ENCODE measurements at places on chromosomes 3 and 15.

DNA sequence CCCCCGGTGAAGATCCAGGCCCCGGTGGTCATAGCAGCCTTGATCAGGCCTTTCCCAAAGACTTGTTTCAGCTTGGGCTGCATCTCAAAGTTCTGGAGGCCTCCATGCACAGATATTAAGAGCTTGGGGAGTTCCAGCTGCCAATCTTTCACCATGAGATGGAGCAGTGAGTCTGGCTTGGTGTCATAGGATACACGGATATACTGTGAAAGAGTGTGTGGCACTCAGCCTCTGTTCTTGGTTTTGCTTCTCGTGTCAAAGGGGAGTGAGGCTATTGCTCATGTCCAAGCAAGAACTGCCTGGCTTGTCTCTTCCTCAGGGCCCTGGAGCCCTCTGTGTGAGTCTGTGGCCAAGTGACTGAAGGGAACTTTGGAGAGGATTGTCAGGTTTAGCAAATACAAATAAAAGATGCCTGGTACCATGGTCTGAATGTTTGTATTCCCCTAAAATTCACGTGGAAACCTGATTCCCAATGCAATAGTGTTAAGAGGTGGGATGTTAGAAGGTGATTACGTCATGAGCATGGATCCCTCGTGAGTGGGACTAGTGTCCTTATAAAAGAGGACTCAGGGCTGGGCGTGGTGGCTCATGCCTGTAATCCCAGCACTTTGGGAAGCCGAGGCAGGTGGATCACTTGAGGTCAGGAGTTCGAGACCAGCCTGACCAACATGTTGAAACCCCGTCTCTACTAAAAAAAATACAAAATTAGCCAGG lies 33.5 kb downstream of the TRPM1 start:
- DNase-seq, result no peak

DNA sequence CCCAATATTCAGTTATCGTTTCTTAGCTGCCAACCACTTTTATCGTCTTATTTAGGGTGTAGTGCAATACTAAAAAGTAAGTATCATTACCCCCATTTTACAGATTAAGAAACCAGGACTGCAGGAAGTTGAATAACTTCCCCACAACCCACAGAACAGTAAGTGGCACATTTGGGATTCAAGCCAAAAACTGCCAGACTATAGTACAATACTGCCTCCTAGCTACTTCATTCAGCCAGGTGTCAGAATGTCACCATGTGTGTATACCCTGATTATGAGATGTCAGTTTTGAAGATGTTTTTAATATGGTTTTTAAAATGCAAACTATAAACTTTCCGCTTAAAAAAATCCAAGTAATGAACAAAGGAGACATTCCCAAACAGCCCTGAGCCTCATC lies 74.2 kb upstream of the PROK2 start:
- DNase-seq, result no peak

- no peak for DNase-seq
Observed at GRCh38 chr15:40108061-40108854, 421 bp downstream of the BMF start.

GRCh38 chr3:44762690-44763089 lies 1.1 kb downstream of the KIF15 start:
- DNase-seq, result no peak

GRCh38 chr3:117743993-117744392 lies 1034.4 kb downstream of the TUSC7 start:
- DNase-seq, result no peak

DNA sequence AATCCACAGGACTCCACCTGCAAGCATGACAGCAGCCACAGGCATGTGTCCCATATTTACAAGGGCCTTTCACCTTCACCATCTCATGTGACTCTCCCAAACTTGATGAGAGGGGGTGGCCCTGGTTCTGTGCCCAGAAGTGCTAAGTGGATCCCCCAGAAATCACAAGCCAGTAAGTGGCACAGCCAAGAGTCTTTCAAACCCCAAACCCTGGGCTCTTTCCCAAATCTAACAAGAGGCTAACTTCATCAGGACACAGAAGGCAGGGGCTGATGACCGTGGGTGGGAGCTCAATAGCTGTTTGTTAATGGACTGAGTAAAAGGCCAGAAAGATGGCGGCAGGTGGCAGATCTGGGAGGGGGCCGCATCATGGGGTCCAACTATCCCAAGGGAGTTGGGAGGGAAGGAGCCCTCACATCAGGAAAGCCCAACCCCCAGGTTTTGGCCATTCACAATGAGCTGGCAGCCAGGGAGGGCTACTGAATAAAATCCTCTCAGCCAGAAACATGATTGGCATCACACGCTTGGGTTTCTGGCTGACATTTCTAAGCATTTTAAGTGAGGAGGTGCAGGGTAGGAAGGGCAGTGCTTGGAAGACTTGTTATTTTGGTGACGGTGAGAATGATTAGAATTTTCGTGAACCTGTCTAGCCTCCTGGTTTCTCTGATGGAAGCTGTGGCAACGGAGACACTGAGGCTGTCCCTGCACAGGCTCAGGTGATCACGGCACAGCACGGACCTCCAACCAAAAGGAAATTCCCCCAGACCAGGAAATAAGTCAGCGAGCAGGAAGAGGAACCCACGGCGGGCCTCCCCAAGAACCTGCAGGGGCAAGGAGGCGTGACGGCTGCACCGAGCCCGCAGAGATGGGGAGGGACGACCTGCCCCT lies 109.3 kb downstream of the OXNAD1 start:
- no peak for DNase-seq

DNA sequence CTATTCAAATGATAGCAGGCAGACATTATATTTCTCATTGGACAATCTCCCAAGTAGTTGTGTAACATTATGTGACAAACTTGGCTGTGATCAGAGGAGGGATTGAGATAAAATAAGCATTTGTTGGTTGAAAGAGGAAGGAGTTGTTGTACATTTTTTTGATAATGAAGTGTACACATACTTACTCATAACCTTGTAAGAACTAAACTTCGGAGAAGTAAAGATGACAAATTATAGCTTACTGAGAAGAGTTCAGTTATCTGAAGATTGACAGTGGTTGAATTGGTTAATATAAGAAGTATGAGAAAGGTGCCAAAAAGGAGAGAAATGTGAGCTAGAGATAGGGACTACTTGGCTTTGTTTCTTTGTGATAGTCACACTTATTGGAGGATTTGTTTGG lies 32.6 kb downstream of the STT3B start:
- no peak for DNase-seq

- DNase-seq, result no peak
Observed at GRCh38 chr3:197528190-197528589, 27.6 kb downstream of the BDH1 start.

- DNase-seq, result no peak
Observed at GRCh38 chr15:36210426-36210825, 369.0 kb upstream of the CDIN1 start.

DNA sequence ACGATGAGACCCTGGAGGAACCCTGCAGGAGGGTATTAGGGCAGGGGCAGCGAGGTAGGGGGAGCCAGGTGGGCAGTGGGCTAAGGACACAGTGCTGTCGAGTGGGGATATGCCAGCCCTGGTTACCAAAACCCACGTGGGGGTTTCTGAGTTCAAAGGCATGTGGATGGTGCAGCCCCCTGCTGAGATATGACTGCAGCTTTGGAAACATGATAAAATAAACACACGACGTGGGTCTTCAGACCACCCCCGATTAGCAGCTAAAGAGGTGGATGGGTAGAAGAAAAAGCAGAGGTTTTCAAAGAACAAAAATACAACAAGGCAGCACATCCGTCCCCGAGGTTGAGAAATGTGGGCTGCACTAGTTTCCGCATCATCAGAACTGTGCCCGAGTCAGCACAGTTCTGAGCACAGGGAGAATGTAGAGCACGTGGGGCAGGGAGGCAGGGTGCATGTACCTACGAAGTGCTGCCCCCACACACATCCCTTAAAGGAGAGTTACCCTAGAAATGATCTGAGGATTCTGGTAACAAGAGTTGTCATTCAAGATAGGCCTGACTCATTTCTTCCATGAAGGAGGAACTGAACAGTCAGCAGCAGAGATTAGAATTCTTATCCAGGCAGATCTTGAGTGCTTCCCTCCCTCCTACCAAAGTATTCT lies 121.3 kb downstream of the RPLP1 start:
- no peak for DNase-seq

GRCh38 chr3:11480663-11481298 lies 162.9 kb downstream of the VGLL4 start:
- no peak for DNase-seq

- DNase-seq, result peak; percentile 24
Observed at GRCh38 chr3:177358977-177359592, 161.8 kb upstream of the TBL1XR1 start.

GRCh38 chr3:168047190-168047795 lies 48.4 kb downstream of the GOLIM4 start:
- no peak for DNase-seq

DNA sequence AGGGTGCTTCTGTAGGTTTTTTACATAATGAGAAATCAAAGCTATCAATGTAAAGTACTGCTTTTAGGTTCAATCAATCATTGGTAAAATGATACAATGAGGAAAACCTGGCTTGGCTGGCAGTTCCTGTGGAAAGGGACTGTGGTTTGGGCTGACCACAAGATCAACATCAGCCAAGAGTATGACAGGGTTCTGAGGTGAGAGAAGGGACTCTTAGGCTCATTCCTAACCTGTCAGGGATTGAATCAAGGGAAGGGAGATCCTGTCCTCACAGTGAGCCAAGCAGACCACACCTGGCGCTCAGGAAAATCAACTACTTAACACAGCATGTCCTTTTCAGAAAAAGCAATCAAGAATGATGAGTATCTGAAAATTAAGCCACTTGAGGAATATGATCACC lies 111.1 kb downstream of the MAGI1 start:
- DNase-seq, result no peak

DNA sequence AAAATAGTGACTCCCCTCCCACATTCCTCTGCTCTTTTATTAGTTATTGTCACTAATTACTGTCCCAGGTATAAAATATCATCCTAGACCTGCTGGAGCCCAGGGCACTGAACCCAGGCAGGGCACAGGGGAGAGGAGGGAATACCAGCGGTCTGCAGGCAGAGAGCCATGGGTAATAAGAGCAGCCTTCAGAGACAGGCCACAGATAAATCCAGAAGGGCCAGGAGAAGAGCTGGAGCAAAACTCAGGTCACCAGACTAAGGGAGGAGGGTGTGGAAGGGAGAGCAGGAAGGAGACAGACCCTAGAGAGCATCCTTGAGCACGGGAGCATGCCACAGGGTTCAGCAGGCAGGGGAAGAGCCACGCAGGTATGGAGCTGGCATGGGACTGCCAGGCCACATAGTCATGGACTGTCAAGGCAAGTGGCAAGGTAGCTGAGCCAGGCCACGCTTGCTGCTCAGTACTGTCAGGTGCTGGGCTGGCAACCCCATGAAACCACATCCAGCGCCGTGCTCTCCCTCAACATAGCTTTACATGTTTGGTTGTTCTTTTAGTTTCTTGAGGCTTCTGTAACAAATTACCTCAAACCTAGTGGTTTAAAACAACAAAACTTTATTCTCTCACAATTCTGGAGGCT lies 15.6 kb upstream of the CAPN3 start:
- DNase-seq, result no peak

GRCh38 chr3:128215800-128216495 lies 62.7 kb downstream of the EEFSEC start:
- no peak for DNase-seq

- no peak for DNase-seq
Observed at GRCh38 chr3:77460326-77460725, 420.4 kb downstream of the ROBO2 start.

GRCh38 chr3:60809857-60810610 lies 441.2 kb downstream of the FHIT start:
- no peak for DNase-seq

DNA sequence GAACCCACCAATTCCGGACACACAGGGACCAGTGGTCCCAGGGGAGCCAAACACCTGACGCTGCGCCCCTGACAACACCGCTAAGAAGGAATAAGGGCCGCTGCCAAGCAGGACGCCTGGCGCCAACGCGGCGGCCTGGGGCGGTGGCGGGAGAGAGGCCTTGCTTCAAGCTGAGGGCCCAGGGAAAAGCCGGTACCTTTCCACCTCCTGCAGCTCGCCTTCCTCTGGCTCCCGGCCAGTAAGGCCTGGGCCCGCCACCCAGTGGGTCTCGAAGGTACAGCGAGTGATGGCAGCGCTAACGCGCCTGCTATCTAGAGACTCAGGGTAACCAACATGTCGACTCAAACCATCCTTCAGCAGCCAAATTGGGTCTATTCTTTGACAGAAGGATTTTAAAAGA lies 1074.1 kb downstream of the SI start:
- no peak for DNase-seq

DNA sequence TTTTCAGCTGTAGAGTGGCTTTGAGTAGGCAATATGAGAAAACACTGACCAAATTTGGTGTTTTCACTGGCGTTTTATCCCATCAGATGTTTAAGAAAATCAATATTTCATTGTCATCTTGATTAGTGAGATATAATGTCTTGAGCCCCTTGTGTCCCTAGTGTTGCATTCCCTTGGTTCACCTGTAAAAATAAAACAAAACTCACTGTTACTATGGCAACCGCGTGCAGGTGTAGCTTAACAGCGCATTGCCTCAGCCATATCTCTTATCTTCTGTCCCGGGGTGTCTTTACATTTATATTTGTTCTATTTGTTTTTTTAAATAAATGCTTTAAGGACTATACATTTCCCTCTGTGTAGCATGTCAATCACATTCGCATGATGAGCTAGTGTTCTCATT lies 551.6 kb downstream of the ZIC1 start:
- no peak for DNase-seq

GRCh38 chr3:23235264-23235663 lies 32.1 kb downstream of the UBE2E2 start:
- DNase-seq, result no peak

- no peak for DNase-seq
Observed at GRCh38 chr3:43190670-43191069, 84.8 kb upstream of the POMGNT2 start.

- no peak for DNase-seq
Observed at GRCh38 chr3:87733671-87734367, 325.0 kb downstream of the CGGBP1 start.

DNA sequence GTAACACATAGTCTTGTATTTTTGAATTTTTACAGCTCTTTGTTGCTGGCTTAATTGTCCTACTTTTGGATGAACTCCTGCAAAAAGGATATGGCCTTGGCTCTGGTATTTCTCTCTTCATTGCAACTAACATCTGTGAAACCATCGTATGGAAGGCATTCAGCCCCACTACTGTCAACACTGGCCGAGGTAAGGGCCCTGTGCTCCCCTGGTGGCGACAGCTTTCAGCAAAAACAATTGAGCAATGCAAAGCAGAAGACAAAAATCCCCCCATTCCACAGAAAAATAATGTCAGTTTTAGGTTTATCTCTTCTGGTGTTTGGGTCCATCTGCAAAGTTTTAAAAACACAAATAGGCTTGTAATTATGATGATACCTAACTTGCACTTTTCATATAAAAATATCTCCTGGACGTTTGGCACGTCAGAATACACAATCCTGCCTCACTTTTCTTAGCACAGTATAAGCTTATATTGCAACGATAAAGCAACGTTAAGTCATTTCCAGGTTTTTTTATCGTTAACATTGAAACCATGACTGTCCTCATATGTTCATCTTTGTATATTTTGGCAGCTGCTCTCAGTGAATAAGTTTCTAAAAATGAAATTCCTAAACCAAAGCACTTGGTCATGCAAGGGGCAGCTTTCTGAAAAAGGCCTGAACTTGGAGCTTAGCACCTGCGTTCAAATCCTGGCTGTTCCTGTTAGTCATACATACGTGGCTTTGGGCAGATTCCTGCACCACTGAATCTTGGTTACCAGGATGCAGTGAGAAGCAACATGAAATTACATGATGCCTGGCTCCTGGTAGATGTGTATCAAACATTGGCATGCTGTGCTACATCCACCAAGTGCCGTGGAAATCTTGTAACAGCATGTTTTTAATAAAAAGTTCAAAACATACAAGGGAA lies 8.5 kb downstream of the SEC61A1 start:
- no peak for DNase-seq

- DNase-seq, result no peak
Observed at GRCh38 chr15:55695432-55695831, 47.5 kb downstream of the PRTG start.

Measured in progenitor cell of endocrine pancreas (in vitro differentiated cells).